ENCODE measurements at places on chromosomes 3 and 15. TPM values are rescaled to one million over a fixed set of nuclear protein-coding genes. Genes with fewer than 3 reads are reported as not detected.

DNA sequence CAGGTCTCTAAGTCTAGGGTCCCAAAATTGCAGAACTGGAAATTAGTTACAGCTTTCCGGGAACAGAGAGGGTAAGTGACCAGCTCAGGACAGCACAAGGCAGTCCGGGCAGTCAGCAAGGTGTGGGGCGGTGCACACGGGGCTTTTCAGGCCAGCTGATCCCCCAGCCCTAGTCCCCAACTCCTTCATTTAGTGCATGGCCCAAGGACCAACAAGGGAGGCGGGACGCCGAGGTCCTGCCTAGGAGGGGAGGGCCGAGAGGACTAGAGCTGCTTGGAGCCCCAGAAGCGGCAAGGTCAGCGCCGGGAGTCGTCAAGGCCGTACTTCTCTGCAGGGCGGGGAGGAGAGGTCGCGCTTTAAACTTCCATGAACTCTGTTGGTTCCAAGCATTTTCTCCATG is 2.0 kb upstream of the PDE8A start:
- DNase-seq: no peak

Gene MNS1
- polyA plus RNA-seq: 0.46 TPM

DNA sequence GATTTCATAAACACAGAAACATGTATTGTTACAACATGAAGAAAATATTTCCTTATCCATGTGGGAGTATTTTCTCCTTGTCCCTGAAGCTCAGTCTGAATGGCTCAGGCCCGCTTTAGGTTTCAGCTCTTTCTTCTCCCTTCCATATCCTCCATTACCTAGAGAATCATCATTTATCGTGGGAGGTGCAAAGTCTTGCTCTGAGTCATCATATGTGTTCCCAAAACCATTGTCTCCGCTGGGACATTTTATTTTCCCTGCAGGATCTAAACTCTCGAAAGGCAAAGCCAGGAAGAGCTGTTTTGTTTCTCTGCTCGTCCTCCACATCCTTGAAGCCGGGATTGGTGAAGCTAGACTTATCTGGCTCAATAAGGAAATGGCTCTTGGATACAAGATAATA is 571.2 kb downstream of the EDEM1 start:
- DNase-seq: no peak

DNA sequence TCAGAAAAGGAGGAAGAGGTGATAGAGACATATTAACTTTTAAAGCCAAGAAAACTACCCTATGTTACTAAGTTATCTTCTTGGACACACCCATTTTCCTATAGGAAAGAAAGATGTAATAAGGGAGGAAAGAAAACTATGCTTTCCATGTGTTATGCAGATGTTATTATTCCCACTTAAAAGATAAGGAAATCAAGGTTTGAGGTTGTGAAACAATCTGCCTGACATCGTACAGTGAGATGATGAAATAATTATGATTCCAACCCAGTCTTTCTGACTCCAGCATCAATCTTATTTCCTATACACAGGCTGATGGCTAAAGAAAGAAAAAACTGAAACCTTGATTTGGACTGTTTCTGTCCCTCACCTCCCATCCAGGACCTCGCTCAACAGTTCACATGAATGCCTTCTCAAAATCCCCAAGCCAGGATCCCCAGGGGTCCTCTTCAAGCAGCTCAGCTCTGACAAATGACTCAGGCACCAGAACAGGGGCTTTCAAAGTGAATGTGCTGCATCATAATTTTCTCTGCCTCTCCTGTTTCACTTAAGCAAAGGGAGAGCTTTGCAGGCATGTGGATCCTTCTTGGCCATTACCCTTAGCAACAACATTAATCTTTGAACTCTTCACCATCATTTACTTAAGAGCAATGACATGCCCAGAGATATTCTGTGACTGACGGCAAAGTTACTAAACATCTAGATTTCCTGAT is 12.4 kb upstream of the EID1 start:
- DNase-seq: no peak

DNA sequence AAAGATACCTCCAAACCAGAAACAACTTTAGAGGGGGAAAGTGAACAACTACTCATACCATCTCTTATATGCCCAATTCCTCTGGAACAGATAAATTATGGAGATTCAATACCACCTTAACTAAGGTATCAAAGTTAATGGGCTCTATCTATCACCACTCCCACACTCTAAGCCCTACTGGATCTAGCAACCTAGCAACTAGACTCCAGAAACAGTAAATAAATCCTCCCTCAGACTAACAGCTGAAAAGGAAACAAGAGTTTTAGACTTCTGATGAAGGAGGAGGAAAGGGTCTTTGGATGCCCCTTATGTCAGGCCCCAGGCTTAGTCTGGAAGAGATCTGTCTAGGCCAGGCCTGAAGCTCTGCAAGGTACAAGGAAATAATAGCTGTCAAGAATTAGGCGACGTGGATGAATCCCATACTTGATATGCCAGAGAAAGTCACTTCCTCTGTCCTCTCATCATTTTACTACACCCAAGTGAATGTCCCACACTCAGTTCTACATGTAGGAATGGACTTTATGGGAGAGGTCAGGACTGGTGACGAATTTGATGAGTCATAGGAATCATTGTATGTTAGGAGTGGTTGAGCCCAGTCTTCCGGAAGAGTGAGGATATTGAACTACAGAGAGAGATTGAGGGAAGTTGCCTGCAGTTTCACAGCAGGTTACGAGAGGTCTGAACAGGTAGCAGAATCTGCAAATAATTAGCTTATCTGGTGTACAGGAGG is 113.8 kb downstream of the AKAP13 start:
- no peak for DNase-seq

Gene APOD
- 263 TPM for polyA plus RNA-seq
